Omental fat pad (tissue), 4 donors: ENCODE measurements at places on chromosomes 7 and 10.
A peak's percentile ranks its signal among the peaks of the same experiment; 100 is the strongest.

DNA sequence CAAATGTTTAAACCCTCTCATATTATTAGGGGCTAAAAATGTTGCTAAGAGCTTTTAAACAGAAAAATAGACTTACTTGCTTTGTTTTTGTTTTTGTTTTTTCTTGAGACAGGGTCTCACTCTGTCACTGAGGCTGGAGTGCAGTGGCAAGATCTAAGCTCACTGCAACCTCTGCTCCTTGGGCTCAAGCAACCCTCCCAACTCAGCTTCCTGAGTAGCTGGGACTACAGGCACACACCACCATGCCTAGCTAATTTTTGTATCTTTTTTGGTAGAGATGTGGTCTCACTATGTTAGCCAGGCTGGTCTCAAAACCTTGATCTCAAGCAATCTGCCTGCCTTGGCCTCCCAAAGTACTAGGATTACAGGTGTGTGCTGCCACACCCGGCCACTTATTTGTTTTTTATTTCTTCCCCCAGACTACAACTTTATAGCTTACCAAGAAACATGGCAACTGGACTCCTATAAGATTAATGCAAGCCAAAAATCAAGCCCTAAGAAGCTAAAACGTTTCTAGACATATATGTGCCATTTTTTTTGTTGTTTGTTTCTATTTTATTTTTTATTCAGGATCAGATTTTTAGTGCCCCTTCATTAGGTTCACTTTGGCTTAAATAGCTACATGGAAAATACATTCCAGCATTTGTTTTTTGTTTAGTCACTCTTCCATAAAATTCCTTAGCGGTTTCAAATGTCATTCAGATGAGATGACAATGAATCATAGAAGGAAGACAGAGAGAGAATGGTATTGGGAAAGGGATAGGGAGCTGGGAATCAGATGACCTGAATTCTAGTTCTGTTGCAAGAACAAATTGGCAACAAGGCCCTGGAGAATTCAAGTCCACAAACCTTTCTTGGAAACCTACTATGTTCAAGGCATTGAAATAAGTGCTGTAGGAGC lies 163.4 kb upstream of the MKLN1 start:
- no peak for DNase-seq

- DNase-seq, result no peak
Observed at GRCh38 chr7:145543242-145543641, 573.4 kb upstream of the CNTNAP2 start.

DNA sequence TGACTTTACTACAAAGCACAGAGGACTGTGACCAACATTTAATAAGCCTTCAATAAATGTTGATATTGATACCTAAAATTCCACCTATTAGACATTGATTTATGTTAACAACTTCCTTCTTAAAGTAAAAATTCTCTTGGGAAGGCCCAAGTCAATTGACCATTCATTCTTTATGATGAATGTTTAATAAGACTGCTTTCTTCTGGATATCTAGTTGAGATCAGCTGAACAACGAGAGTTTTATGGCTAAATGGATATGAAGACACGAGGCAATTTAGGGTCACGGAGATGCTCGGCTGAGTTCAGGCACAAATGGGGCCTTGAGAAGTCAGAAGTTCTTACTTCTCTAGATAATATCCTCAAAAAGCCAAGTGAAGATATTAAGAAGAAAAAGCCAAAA lies 258.8 kb downstream of the FRMD4A start:
- no peak for DNase-seq

DNA sequence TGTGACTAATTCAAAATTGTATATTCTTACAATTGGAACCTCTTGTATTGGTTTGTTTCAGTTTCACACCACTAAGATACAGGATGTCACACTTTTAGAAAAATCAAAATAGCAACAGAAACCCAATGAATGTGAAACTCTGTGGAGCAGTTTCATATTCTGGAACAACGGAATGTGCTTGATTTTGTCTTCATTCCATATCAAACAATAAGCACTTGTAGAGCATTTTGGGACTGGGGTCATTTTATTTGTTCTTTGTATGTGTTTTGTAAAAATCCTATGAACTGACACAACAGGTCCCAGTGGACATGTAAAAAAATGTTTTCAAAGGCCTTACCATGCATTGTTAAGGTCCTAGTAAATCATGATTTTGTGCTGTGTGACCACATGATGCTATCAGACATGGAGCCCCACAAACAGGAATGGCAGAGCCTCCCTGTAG lies 123.1 kb downstream of the DKK1 start:
- DNase-seq, result no peak

- DNase-seq, result no peak
Observed at GRCh38 chr10:94299417-94299816, 63.3 kb downstream of the NOC3L start.

DNA sequence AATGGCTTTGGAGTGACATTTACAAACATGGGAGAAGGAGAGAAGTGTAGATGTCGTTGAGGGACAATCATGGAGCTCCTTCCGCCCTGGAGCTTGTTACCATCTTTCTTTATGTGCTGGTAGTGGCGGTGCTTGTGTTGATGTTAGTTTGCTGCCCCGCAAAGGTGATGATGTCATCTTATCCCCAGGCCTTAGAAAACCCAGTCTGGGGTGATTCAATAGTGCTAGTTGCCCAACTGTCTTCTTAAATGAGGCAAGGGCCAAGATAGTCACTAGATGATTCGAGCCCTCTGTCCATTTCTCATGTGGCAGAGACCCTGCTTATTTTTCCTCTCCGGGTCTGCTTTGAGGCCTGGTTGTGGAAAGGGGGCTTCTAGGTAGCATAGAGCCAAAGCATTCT lies 277.4 kb downstream of the CCSER2 start:
- no peak for DNase-seq

GRCh38 chr10:109647627-109648026 lies 275.7 kb downstream of the XPNPEP1 start:
- DNase-seq, result no peak

DNA sequence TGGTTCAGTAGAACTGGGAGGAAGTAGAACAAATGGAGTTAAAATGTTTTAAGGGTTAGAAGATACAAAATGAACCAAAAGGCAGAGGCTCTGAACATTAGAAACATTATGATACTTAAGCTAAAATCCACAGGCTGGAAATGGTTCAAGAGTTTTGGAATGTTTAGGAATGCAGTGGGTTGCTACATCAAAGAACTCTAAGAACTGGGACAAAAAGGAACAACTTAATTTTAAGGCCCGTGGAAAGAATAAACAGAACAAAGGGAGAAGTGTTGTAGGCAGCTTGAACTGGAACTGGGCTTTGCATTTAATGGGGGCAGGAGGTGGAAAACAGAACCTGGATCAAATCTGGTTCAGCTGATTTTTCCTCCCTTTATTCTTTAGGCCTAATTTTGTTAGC lies 3.5 kb upstream of the C7orf25 start:
- no peak for DNase-seq

DNA sequence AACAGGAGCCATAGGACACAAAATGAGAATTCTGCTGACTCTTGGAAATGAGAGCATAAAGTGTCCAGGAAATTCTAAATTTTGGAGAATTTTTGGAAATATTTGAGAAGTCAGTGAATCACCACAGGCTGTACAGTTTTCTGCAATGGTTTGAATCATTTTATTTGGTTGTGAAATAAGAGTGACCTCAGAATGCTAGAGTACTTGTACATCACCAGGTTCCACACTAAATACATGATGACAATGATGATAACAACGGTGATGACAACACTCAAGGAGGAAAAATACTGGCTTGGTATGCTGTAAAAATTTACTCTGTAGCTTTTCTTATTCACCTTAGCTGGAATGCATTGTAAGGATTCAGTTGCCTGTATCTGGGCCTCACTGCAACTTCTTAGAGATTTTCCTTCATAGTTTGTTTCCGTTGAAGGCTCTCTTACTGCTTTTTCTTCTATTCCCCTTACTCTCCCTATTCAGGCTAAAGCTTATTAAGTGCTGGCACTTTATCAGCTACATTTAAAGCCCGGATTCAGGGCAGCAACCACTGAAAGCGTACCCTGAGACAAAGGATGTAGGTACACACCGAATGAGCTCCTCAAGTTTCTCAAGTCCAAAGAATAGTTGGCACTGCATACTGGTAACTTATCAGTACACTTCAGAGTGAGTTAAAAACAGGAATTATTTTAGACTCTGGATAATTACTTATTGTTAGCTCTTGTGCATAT lies 30.2 kb upstream of the NME8 start:
- no peak for DNase-seq

GRCh38 chr7:36272211-36272566 lies 117.5 kb upstream of the ANLN start:
- DNase-seq, result no peak

DNA sequence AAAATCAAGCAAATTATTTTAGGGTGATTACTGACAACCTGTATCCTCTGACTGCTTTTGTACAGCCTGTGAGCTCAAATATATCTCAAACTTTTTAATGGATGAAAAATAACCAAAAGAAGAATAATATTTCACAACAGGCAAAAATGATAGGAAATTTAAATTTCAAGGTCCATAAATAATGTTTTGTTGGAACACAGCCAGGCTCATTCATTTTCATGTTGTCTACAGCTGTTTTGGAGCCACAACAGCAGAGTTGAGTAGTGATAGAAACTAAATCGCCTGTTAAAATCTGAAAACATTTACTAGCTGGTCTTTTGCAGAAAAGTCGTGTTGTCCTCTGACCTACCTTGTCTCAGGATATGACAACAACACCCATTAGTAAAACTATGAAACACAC lies 75.9 kb downstream of the GLI3 start:
- DNase-seq, result no peak

DNA sequence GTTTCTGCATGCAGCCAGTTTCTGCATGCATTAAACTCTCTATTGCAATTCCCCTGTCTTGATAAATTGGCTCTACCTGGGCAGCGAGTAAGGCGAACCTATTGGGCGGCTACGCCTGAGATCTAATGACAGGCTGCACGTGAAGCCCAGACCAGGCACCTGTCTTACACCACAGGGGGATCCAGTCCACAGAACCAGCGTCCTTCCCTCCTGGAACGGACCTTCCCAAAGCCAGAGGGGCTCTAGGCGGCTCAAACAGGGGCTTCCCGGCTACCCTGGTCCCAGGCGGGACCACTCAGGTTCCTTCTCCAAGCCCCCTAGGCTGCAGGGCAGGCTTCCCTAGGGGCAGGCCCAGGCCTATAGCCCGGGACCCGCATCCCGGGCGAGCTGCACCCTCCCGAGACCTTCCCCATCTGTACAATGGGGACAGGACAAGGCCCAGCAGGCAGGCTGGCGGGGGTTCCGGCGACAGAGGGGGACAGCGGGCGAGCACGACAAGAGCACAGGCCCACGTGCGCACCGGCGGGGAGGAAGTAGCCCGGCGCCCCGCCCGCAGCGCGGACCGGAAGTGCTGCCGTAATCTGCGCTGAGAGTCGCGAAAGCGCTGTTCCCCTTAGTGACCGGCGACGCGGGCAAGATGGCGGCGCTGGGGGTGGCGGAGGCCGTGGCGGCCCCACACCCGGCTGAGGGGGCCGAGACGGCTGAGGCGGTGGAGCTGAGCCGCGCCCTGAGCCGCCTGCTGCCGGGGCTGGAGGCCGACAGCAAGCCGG lies at the start of gene DNAAF5:
DNAAF5 (plus strand) TSS at position 616 of the 770 bp plus-strand sequence; CDS start at position 638, 22 bp downstream.
- peak; percentile 52 for DNase-seq

GRCh38 chr10:117239051-117239450 lies 1.9 kb upstream of the SLC18A2 start:
- DNase-seq, result no peak

DNA sequence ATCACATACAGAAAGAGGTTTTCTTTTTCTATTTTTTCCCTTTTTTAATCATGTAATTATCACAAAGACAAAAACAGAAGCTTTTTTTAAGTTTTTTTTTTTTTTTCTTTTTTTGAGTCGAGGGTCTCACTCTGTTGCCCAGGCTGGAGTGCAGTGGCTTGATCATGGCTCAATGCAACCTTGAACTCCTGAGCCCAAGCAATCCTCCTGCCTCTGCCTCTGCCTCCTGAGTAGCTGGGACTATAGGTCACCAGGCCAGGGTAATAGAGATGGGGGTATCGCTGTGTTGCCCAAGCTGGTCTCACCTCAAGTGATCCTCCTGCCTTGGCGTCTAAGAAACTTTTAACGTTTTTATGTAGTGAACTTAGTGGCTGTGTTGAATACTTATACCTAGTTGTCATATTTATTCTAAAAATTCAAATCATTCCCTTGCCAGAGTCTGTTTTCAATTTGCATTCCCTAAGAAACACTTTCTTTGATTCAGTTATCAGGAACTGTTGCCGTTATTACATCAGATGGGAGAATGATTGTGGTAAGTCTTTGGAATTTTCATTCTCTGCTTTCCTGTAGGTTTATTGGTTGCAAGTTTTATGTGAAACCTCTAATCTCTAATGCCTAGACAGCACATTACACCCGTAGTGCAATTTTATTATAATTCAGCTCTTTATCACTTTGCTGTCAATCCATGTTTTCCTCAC lies 1.3 kb downstream of the LSM8 start:
- DNase-seq, result no peak

GRCh38 chr7:119392-120163 lies 72.8 kb upstream of the FAM20C start:
- DNase-seq, result no peak

- no peak for DNase-seq
Observed at GRCh38 chr10:88928254-88928653, 24.3 kb downstream of the ACTA2 start.
